Activated T-cell treated with anti-CD3 and anti-CD28 coated beads, Interleukin-2, amount 50 U/mL, for 24 hours (primary cell): ENCODE measurements at places on chromosomes 12 and 14.

DNA sequence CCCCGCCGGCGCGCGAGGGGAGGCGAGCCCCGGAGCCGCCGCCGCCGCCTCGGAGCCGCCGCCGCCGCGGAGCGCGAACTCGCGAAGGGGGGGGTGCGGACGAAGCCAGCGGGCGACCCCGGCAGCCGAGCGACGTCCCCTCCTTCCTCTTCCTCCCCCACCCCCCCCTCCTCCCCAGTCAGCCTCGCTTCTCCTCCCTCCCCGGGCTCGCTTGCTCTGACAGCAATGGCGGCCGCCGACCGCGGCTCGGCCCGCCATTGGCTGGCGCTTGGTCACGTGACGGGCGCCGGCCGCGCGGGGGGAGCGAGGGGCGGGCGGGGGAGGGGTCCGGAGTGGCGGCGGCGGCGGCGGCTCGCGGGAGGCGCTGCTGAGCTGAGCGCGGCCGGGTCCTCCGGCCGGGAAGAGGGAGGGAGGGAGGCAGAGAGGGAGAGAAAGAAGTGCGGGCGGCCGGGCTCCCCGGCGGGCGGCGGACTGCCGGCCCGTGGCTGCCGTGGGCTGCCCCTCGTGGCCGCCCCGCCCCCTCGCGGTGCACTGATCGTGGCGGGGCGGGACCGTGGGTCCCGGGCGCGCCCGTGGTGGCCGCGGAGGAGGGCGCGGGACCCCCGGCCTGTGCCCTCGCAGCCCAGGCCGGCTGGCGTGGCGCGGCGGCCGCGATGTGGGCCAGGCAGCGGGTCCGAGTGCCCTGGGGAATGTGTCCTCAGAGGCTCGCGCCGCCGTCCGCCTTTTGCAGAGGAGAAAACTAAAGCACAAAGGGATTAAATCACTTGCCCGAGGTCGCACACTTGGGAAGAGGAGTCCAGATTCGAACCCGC, at the start of gene MED13L:
Gene MED13L, minus strand, starts transcription at position 227 of the 812 bp plus-strand sequence. CDS start 562 bp downstream, outside the sequence.
- peak; percentile 93 for DNase-seq

GRCh38 chr12:124233846-124234640, 60.9 kb upstream of the RFLNA start:
- no peak for DNase-seq

DNA sequence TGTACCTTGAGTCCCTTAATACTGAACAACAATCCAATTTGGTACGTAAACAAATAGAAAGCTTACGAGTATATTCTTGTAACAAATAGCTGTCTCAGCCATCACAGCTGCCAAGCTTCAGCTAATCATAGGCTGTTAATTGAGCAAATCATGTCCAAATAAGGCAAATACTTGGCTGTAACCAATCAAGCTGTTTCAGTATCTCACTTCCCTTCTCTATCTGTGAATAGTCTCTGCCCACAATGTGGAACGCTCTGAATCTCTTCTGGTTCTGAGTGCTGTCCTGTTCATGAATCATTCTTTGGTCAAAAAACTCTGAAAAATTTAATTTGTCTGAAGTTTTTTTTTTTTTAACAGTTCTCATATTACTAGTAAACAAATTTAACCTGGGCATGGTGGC, 5.8 kb upstream of the NEMF start:
- DNase-seq = no peak

DNA sequence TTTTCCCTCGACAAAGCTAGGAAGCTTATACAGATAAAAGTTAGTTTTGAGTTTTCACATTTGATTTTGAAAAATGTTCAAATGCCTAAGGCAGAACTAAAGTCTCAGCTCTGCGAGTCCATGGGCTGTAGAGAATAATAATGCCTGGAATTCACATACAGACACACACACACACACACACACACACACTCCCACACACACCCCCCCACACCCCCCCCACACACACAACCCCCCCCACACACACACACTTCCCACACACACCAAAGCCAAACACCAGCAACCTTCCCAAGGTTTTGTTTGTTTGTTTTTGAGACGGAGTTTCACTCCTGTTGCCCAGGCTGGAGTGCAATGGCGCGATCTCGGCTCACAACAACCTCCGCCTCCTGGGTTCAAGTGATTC, 62.8 kb upstream of the EIF5 start:
- no peak for DNase-seq

DNA sequence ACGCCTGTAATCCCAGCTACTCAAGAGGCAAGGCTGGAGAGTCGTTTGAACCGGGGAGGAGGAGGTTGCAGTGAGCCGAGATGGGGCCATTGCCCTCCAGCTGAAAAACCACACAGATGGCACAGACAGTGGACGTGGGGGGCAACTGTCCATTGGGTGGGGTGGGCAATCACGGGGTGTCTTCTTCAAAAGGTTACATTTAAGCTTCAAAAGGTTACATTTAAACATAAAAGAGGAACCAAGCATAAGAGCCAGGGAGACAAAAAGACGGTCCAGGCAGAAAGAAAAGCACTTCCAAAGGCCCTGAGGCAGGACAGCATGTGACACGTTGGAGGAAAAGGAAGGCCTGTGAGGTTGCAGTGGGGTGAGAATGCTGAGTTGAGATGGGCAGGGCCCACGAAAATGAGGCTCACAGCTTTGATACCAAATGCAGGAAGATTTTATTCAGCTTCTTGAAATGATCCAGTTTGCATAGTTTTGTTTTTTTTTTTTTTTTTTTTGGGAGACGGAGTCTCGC, 10.7 kb downstream of the SCARB1 start:
- no peak for DNase-seq

DNA sequence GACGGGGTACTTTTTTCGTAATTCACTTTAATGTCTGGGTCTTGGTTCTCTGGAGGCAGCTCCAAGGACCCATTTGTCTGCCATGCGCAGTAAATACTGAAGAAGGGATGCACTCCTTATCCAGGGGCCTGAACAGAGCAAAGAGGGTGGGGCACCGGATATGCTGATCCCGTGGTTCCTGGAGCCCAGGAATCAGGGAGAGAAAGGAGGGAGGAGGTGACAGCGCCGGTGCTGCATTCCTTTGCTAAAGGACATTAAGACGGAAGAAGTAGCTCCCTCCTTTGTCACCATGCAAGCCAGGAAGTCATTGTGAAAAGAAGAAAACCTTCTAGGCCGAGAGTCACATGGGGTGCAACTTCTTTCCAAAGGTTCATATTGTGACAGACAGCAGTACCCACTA, 1057.7 kb downstream of the VRK1 start:
- no peak for DNase-seq

- DNase-seq = no peak
Observed at GRCh38 chr12:100995771-100996170, 201.2 kb downstream of the ANO4 start.

DNA sequence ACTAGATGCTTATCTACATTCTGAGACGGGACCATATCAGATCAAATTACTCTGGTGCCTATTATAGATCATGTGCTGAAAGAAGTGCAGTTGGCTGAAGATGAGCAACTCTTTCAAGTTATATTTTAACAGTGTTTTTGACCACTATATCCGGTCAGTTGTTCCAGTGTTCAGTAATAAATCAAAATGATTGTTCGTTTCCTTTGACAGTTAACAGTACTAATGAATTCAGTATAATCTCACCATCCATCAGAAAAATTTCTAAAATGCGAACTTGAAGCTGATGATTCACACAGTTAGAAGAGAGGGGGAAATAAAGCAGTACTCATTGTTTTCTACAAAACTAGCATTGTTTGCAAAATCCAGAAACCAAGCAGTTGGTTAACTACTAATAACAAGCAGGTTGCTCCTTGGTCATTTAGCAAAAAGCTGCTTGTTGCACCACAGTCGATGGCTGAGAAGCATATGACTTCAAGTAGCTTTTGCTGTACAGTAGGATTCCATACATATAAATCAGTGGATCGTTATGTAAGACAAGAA, 2.3 kb downstream of the RPS6KA5 start:
- DNase-seq = no peak

DNA sequence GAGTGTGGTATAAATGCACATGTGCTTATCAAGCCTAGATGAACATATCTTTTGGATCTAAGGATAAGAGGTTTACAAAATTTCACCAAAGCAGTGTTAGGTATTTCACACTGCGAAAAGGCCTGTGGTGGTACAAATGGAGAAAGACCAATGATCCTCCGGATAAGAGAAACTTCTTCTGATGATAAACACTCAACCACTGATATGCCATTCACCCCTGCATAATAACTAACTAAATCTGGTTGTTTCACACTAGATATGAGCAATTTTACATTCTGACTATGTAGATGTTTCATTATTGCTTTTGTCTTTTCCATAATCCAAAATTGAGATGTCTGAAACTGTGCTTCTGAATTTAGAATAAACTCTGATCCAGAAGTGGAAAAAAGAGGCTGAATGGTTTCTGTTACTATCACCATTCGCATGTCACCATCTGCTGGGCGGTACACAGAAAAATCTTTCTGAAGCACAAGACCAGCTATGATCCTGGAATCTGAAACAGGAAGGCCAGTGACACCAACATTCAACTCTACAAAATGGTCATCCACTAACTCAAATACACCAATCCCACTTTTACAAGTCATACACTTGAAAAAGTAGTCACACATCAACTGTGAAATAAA, 1.3 kb downstream of the BBS10 start:
- no peak for DNase-seq

- no peak for DNase-seq
Observed at GRCh38 chr14:100644784-100645183, 57.6 kb upstream of the BEGAIN start.

DNA sequence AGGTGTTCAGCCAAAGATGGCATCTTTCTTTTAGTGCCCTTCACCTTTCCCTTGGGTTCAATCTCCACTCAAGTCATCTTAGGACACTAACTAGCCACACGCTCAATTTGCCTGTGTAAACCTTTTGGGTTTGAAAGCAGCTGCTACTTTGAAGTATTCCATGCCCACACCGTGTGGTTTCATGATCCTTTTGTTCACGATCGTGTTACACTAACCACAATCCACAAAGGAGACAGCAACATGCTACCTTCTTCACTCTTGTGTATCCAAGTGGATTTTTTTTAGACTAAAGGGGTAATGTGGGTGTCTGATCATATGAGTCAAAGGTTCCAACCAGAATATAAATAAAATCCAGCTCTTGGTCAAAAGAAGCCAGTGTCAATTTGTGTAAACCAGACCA, 122.7 kb upstream of the FAR2 start:
- no peak for DNase-seq

GRCh38 chr14:47917344-47917954, 242.0 kb upstream of the MDGA2 start:
- no peak for DNase-seq

DNA sequence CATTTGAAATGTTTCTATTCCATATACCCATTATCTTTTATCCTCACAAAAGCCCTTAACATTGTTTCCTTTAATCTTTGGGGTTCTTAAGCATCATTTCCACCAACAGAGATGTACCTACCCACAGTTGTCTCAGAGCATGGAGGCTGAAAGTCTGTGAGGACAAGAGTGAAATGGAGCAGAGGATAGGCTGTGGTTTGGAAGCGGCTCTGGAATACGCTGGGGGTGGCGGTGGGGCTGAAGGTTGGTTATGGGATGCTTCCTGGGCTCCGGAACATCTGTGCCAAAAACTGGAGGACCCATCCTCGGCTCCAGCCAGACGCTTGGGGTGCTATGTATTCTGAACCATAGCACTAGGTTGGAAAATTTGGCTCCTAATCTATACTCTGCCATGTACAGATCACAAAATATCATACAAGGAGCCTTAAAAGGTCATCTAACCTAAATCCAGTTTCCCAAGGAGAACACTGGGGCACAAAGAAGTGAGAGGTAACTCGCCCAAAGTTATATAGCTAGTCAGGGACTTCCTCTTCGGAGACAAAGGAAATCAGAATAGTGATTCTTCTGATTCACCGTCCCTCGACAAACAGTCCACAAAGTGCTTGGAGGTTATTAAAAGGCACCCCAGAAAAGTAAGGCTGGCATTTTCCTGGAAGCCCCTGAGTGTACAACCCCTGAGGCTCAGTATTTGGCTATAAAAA, 2.5 kb downstream of the PPP1R3E start:
- no peak for DNase-seq

DNA sequence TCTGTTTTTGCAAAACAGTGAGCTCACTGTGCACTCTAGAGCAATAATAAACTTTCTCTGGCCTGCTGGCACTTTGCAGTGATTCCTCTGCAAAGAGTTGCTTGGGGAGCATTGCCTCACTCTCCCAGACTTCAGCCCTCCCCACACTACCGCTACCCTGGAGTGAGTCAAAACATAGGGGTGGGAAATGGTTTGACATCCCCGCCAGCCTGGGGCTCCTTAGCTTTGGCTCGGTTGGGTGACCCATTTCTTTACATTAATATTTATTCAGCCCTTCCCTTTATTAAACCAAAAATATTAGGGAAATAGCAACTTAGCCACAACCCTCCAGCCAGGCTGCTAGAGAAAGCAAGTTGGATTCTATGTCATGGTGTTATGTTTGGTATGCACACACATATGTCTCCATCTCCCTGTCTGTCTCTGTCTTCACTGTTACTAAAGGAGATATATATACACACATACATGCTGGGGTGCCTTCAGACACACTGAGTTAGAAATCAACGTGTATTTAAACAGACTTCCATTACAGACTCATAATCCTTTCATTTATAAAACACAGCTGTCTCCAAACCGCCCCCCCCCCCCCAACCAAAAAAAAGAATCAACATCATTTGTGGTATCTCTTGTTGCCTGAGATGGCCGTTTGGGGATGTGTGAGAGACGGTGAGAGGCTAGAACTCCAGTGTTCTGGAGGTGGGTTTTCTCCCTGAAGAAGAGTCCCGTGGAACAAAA, 3.4 kb upstream of the IRF2BPL start:
- DNase-seq = no peak
